Activated CD8-positive, alpha-beta T cell treated with anti-CD3 and anti-CD28 coated beads, Interleukin-2, amount 10 ng/mL, durations not matched to agents 7 days and 5 days (primary cell): ENCODE measurements at places on chromosomes 4 and X. TPM values are rescaled to one million over a fixed set of nuclear protein-coding genes. Genes with fewer than 3 reads are reported as not detected.

The FOXR2 gene
- not detected for total RNA-seq

The VEGFD gene
- total RNA-seq, result not detected

The SMARCAD1 gene
- 28.6 TPM for total RNA-seq

The AMTN gene
- total RNA-seq, result not detected

The FREM3 gene
- total RNA-seq, result not detected

The C4orf17 gene
- total RNA-seq, result not detected

The TLL1 gene
- not detected for total RNA-seq

The TRAM1L1 gene
- total RNA-seq, result not detected

The ARHGEF38 gene
- total RNA-seq, result not detected

- no peak overlapping the region for H3K4me3 ChIP-seq
- peaks cover 80% of the 10 kb centered on the region for H3K27me3 ChIP-seq
- H3K36me3 ChIP-seq, result no peaks in the 10 kb centered on the region
- no peak overlapping the region for H3K27ac ChIP-seq
Observed at GRCh38 chr4:54094451-54094850, 5.5 kb upstream of the GSX2 start.

- DNase-seq, result no peak
- no peak overlapping the region for H3K4me3 ChIP-seq
- no peaks in the 10 kb centered on the region for H3K36me3 ChIP-seq
- H3K4me1 ChIP-seq, result no peaks in the 10 kb centered on the region
Observed at GRCh38 chr4:44661940-44662622, 10.7 kb upstream of the YIPF7 start.

GRCh38 chr4:73193155-73193554 is 65.4 kb downstream of the ANKRD17 start:
- H3K4me3 ChIP-seq, result no peak overlapping the region
- peaks cover 16% of the 10 kb centered on the region for H3K36me3 ChIP-seq
- H3K4me1 ChIP-seq, result peaks cover 8% of the 10 kb centered on the region
- DNase-seq, result no peak
- no peak overlapping the region for H3K27ac ChIP-seq

DNA sequence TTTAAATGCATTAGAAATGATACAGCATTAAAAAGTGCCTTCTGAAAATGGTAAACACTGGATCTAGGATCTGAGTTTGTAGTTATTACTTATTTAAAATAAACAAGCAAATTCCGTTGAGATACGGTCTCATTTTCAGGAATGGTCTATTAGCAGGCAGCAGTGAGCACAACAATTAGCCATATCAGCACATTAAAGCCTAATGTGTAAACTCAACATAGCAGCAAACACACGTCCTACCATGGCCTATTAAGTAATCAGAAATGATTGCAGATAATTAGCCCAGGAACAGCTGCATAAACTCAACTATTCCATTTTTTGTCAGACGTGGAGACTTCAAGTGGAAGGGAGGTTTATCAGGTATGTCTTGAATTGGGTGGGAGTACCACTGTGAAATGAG is 61.8 kb downstream of the NEIL3 start:
- H3K27me3 ChIP-seq, result peaks cover 2% of the 10 kb centered on the region
- no peak for DNase-seq
- H3K4me1 ChIP-seq, result peaks cover 15% of the 10 kb centered on the region

GRCh38 chrX:153628665-153629064 is 18.3 kb upstream of the DUSP9 start:
- H3K36me3 ChIP-seq, result no peaks in the 10 kb centered on the region
- H3K4me3 ChIP-seq, result no peak overlapping the region
- no peaks in the 10 kb centered on the region for H3K4me1 ChIP-seq

GRCh38 chrX:68648960-68649359 is 1.5 kb downstream of the STARD8 start:
- peaks cover 5% of the 10 kb centered on the region for H3K27me3 ChIP-seq
- no peak overlapping the region for H3K27ac ChIP-seq
- no peak for DNase-seq
- no peaks in the 10 kb centered on the region for H3K36me3 ChIP-seq
- H3K4me3 ChIP-seq, result no peak overlapping the region

GRCh38 chr4:25142468-25142867 is 17.8 kb downstream of the SEPSECS start:
- DNase-seq, result no peak
- H3K27me3 ChIP-seq, result no peaks in the 10 kb centered on the region
- peaks cover 23% of the 10 kb centered on the region for H3K36me3 ChIP-seq
- no peak overlapping the region for H3K4me3 ChIP-seq

DNA sequence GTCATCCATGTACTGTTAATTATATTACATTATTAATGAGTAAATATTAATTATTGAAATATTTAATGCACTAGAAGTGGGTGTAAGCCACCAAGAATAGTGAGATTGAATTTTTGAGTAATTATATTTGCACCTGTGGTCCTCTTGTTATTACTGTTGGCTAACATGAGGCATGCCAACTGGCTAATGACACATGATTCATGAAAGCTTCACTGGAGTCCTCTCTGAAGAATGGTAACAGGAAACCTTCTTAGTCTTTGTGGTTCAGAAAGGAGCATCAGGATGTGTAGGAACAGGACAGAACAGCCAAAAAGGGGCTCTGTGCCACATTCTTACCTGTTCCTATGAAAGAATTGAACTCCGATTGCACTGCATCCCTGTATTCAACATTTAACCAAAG is 65.2 kb downstream of the SLC4A4 start:
- H3K36me3 ChIP-seq, result peaks cover 2% of the 10 kb centered on the region
- H3K4me1 ChIP-seq, result no peaks in the 10 kb centered on the region
- no peak overlapping the region for H3K27ac ChIP-seq
- H3K4me3 ChIP-seq, result no peak overlapping the region

GRCh38 chrX:2340991-2341390 is 159.8 kb downstream of the DHRSX start:
- DNase-seq, result no peak
- peaks cover 36% of the 10 kb centered on the region for H3K36me3 ChIP-seq
- H3K27me3 ChIP-seq, result no peaks in the 10 kb centered on the region
- no peak overlapping the region for H3K4me3 ChIP-seq
- H3K4me1 ChIP-seq, result no peaks in the 10 kb centered on the region

DNA sequence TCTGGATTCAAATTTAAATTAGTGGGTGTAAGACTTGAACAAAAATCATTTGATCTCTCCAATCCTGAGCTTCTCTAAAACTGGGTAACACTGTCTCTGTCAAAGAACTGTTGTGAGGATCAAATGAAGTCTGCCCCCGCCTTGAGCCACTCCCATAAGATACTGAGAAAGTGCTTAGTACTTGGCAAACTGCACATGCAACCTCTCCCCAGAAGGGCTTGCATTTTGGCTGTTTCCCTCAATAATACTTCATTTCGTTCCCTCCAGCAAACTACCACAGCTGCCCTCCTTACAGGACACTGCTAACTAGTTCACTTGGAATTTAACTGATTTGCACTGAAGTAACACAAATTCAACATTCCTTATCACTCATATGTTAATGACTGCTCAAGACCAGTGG is 79.8 kb downstream of the APBB2 start:
- DNase-seq, result no peak
- H3K4me3 ChIP-seq, result no peak overlapping the region
- no peaks in the 10 kb centered on the region for H3K4me1 ChIP-seq
- H3K27ac ChIP-seq, result no peak overlapping the region
- no peaks in the 10 kb centered on the region for H3K36me3 ChIP-seq
- H3K27me3 ChIP-seq, result peaks cover 2% of the 10 kb centered on the region

DNA sequence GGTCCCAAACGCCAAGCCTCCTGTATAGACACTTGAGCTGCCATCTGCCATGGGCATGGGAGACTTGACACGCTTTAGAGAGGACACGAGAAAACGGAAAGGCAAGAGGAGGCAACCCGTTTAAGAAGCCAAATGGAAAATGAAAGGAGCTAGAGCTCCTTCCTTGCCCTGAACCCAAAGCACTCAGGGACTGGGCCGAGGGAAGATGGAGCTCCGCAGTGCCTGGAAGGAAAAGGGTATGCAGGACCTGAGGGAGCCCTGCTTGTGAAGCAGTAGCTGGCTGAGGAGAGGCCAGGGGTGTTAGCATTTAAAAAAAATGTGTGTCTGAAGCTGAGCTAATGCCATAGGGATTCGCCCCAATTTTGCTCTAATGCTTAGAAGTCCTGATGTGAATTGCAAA is 15.1 kb downstream of the MCF2 start:
- H3K27ac ChIP-seq, result no peak overlapping the region
- peaks cover 2% of the 10 kb centered on the region for H3K4me1 ChIP-seq
- no peak for DNase-seq
- H3K36me3 ChIP-seq, result no peaks in the 10 kb centered on the region
- no peak overlapping the region for H3K4me3 ChIP-seq
- H3K27me3 ChIP-seq, result peaks cover 16% of the 10 kb centered on the region

- H3K4me1 ChIP-seq, result peaks cover 16% of the 10 kb centered on the region
- H3K27me3 ChIP-seq, result no peaks in the 10 kb centered on the region
- DNase-seq, result no peak
Observed at GRCh38 chrX:42149765-42150164, 226.4 kb upstream of the CASK start.

DNA sequence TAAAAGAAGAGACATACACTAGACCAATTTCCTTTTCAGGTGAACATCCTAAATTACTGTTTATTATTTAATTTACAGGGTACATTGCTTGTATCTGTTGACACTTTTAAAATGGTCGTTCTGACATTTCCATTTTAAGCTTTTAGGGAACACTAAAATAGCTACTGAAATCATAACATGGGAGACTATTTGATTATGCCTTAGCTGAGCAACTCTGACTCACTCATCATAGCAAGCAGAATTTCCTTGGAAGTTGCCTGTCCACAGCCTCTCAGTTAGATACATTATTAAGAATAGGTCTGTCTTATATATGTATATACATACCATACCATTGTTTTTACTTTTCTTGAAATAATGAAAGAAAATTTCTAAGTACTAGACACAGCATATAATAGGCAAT is 22.0 kb downstream of the GUCY1B1 start:
- H3K4me3 ChIP-seq, result no peak overlapping the region
- H3K36me3 ChIP-seq, result no peaks in the 10 kb centered on the region
- H3K4me1 ChIP-seq, result no peaks in the 10 kb centered on the region

DNA sequence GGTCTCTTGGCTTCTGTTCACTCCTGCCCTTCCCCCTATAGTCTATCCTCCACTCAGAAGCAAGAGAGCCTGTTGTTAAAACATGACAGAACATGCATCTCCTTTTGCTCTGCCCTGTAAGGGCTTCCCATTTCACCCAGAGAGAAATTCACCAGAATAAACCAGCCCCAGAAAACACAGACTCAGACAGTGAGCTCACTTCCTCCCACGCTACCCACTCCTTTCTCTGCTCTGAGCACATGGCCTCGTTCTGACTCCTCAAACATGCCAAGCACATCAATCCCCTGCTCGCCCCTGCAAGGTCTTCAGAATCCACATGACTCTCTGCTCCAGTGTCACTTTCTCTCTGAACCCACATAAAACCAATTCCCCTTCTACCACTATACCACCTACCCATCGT is 50.4 kb downstream of the MID1 start:
- H3K36me3 ChIP-seq, result no peaks in the 10 kb centered on the region
- no peaks in the 10 kb centered on the region for H3K27me3 ChIP-seq
- no peaks in the 10 kb centered on the region for H3K4me1 ChIP-seq
- H3K4me3 ChIP-seq, result no peak overlapping the region
- no peak for DNase-seq
- H3K27ac ChIP-seq, result no peak overlapping the region

- no peaks in the 10 kb centered on the region for H3K4me1 ChIP-seq
- DNase-seq, result no peak
- H3K27me3 ChIP-seq, result no peaks in the 10 kb centered on the region
Observed at GRCh38 chrX:264634-265455, 16.3 kb upstream of the PLCXD1 start.

DNA sequence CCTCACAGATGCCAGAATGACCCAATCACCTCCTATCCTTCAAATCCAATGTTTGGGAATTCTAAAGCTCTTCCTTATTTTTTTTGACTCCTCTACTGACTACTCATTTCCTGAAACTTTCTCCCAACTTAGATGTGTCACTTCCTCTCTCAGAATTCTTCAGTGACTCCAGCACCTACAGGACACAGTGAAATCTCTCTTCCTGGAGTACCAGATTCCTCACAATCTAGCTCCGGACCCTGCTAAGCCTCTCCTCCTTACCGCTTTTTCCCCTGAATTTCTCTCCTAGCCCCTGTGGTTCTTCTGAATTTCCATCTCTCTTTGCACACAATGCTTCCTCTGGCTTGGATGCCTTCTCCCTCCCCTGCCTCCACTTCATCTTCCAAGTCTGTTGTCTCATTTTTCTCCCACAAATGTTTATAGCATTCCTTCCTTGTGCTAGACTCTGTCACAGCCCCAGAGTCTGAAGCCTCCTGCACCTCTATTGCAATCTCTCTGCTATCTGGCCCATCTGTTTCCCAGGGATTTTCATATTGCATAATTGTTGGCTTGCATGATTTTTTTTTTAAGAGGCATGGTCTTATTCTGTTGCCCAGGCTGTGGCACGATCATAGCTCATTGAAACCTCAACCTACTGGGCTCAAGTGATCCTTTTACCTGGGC is 80.1 kb downstream of the ANAPC4 start:
- no peak overlapping the region for H3K4me3 ChIP-seq
- peaks cover 3% of the 10 kb centered on the region for H3K4me1 ChIP-seq
- no peak overlapping the region for H3K27ac ChIP-seq
- H3K36me3 ChIP-seq, result no peaks in the 10 kb centered on the region

GRCh38 chr4:165766976-165767375 is 106.1 kb upstream of the TLL1 start:
- no peaks in the 10 kb centered on the region for H3K27me3 ChIP-seq

DNA sequence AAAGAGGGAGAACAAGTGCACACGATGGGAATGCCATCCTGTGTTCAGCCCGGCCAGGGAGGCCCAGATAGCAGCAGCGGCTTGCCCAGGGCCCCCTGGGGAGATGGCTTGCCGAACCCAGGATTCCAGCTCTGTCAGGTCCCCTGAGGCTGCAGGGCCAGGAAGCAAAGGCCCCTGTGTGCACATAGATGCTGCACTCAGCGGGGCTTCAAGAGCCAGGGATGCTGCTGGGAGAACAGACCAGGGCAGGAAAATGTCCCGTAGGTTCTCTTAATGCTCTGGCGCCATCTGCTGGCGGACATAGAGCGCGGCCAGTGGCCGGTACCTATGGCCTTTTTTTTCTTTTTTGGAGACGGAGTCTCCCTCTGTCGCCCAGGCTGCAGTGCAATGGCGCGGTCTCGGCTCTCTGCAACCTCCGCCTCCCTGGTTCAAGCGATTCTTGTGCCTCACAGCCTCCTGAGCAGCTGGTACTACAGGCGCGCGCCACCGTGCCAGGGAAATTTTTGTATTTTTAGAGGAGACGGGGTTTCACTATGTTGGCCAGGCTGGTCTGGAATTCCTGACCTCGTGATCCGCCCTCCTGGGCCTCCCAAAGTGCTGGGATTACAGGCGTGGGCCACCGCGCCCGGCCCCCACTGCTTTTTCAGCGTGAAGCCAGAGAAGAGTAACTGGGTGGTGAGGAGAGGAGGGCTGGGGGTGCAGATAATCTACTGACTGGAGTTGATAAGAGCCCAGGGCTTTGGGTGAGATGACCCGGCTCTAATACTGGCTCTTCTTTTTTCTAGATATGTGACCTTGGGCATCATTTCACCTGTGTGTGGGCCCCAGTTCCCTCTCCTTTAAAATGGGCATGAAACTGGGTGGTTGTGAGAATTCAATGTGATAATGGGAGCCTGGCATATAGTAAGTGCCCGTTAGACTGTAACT is 22.5 kb downstream of the MED28 start:
- peak; percentile 81 for DNase-seq
- H3K27ac ChIP-seq, result no peak overlapping the region
- no peaks in the 10 kb centered on the region for H3K27me3 ChIP-seq
- no peak overlapping the region for H3K4me3 ChIP-seq
- H3K4me1 ChIP-seq, result no peaks in the 10 kb centered on the region

GRCh38 chrX:64265265-64265664 is 34.9 kb upstream of the ASB12 start:
- H3K36me3 ChIP-seq, result no peaks in the 10 kb centered on the region
- no peak overlapping the region for H3K27ac ChIP-seq
- no peak for DNase-seq
- H3K4me3 ChIP-seq, result no peak overlapping the region
- no peaks in the 10 kb centered on the region for H3K27me3 ChIP-seq
